ENCODE measurements at places on chromosomes 13 and 19. TPM values are rescaled to one million over a fixed set of nuclear protein-coding genes. Genes with fewer than 3 reads are reported as not detected.

CXCL17 gene
- total RNA-seq = 1.2 TPM

RANBP3 gene
- 92.2 TPM for total RNA-seq

C5AR1 gene
- total RNA-seq = 8.6 TPM

ANKRD24 gene
- 2.5 TPM for total RNA-seq

All from esophagus muscularis mucosa (tissue), 4 donors.